ENCODE measurements at places on chromosomes 7 and 10.

DNA sequence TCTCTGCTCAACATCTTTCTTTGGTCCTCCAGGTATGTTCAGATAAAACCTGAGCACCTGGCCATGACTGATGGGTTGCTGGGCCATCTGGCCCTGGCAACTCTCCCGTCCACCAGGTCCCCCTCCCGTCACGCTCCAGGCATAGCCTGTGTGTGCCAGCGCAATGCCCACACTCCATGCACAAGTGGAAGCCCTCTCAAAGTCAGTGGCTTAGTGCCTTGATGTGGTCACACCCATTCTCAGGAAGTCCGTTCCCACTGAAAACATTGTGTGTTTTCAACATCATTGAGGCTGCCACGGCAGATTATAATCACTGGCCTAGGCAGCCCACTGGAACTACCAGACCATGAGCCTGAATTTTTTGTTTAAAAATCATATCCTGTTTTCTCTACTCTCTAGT, 170.6 kb upstream of the LANCL2 start:
- DNase-seq: no peak

GRCh38 chr10:69939061-69939460, 113.6 kb upstream of the MACROH2A2 start:
- DNase-seq: no peak

- no peak for DNase-seq
Measured at GRCh38 chr10:133400624-133401424, 6.9 kb downstream of the MTG1 start.

GRCh38 chr7:121451367-121452094, 55.4 kb upstream of the FAM3C start:
- no peak for DNase-seq

DNA sequence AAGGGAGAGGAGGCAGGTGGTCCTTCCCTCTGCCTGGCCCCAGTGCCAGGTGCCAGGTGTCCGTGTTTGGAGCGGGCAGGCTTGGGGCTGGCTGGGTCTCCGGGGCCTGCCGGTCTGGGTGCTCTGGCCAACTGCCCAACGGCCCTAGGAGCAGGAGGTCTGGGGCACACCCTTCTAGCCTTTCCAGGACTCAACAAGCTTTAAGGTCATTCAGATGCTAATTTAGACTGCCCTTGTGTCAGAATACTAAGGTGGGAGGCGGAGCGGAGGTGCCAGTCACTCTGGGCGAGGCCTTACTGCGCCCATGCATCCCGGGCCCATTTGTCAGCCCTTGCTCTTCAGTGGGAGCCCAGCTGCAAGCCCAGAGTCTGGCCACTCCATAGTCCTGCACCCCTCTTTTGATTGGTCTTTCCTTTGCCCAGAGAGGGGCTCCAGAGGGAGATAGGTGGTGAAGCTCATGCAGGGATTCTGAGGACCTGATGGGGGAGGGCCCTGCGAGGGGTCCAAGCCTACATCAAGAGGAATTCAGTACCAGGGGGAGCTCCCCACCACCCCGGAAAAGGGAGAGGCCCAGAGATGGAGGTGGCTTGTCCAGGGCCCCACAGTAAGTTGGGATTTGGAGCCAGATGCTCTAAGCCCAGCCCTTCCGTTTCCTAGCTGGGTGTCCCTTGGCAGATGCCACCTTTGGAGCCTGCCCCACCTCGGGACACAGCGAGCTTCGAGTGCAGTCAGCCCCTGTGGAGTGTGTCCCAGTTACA, 1.3 kb downstream of the PGAM2 start:
- peak; percentile 30 for DNase-seq

DNA sequence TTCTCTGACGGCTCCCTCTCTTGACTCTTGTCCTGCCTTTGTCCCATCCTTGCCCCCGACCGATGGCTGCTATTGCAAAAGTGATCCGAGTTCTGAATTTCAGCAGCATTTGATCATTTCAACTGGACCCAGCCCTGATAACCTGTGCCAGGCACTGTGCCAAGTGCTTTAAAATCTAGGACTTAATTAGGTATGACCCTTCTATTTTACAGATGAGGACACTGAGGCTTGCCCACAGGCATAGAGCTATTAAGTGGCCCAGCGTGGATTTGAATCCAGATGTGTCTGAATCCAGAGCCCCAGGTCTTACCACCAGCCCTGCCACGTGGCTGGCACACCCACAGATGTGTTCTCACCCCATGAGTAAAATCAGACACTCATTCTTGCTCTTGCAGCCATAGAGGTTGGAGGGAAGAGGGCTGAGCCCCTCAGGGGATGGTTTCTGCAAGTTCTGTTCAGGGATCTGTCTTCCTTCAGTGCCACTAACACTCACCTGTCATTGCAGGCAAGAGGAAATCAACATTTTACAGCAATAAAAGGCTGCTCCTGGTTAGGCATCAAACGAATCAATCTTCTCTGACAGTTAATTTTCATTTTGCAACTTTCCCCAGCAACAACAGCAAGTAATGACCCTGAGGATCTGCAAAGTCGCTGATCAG, 101.2 kb downstream of the GRID1 start:
- peak; percentile 12 for DNase-seq

GRCh38 chr7:123170333-123171246, 29.2 kb downstream of the SLC13A1 start:
- no peak for DNase-seq

- DNase-seq: no peak
Measured at GRCh38 chr10:99331207-99331803, 2.1 kb downstream of the CNNM1 start.
